ENCODE measurements at places on chromosomes 7 and 10. TPM values are rescaled to one million over a fixed set of nuclear protein-coding genes. Genes with fewer than 3 reads are reported as not detected.

Gene PNLIPRP3
- polyA plus RNA-seq: not detected

Gene TPK1
- 3.8 TPM for polyA plus RNA-seq

Gene GIMAP4
- polyA plus RNA-seq: 0.19 TPM

Gene PRSS58
- polyA plus RNA-seq: not detected

Gene MYOZ1
- polyA plus RNA-seq: not detected

Measured in Purkinje cell (primary cell).